ENCODE measurements at places on chromosomes 16 and 17. TPM values are rescaled to one million over a fixed set of nuclear protein-coding genes. Genes with fewer than 3 reads are reported as not detected.
A peak's percentile ranks its signal among the peaks of the same experiment; 100 is the strongest.

Gene RNF112
- 3.3 TPM for polyA plus RNA-seq

DNA sequence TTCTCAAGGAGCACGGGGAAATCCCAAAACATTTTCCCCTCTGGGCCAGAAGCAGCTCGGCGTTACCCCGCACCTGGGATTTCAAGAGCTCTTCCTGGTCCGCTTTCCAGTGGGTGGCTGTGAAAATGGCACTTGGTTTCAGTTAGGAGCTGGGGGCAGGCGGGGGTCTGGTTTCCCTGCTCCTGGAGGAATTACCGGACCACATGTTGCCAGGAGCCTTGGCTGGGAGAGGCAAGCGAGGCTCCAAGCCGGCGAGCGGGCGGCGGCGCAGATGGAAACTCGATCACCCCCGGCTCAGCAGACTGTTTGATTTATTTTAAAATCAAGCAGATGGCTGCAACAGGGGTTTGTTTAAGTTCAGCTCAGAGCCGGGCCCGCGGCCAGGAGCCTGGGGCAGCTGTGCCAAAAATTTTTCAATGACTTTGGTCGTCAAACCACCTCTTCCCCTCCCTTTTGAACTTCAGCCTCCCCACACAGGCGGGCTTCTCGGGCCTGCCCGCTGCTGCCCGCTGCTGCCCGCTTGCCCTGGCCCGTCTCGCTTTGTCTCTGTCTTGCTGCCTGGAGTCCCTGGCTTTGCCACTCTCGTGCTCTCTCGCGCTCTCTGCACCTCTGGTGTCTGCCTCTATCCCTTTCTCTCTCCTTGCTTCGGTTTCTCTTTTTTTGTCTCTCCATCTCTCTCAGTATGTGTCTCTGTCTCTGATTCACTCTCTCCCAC is 108.0 kb upstream of the CIBAR2 start:
- DNase-seq = peak; percentile 89

- peak; percentile 44 for DNase-seq
These were observed 4.6 kb downstream of the ZSCAN10 start for GRCh38 chr16:3094289-3095027.

GRCh38 chr17:4100883-4101756 is 41.7 kb downstream of the ZZEF1 start:
- no peak for DNase-seq

Data from right cardiac atrium (tissue), 5 donors.